HAP-1 (cell line): ENCODE measurements at places on chromosomes 1 and 21.
A peak's percentile ranks its signal among the peaks of the same experiment; 100 is the strongest.

- DNase-seq, result no peak
Measured at GRCh38 chr1:184673305-184673704, 81.4 kb downstream of the EDEM3 start.

GRCh38 chr1:67689267-67690017 lies 4.4 kb downstream of the GADD45A start:
- no peak for DNase-seq

GRCh38 chr1:211333906-211334305 lies 7.3 kb downstream of the TRAF5 start:
- no peak for DNase-seq

GRCh38 chr1:39822146-39822545 lies 33.5 kb upstream of the BMP8B start:
- DNase-seq, result no peak

DNA sequence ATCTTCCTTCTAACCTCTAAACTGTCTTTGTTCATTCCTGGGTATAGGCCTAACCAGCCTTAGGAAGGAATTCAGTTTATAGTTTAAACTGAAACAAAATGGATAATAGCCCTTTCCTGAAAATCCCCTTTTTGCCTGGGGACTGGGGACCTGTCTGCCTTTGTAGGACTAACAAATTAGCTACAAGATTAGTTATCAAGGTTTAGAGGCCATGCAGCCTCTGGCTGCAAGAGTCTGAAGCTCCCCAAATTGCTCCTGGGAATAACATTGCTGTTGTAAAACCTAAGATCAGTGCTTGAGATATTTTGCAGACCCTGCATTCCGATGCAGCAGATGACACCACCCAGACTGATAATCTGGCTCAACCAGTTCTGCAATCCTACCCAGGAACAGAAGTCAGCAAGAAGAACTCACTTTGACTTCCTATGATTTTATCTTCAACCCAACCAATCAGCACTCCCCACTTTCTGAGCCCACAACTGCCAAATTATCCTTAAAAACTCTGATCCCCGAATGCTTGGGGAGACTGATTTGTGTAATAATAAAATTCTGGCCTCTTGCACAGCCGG lies 96.6 kb upstream of the ETV3 start:
- DNase-seq, result no peak

DNA sequence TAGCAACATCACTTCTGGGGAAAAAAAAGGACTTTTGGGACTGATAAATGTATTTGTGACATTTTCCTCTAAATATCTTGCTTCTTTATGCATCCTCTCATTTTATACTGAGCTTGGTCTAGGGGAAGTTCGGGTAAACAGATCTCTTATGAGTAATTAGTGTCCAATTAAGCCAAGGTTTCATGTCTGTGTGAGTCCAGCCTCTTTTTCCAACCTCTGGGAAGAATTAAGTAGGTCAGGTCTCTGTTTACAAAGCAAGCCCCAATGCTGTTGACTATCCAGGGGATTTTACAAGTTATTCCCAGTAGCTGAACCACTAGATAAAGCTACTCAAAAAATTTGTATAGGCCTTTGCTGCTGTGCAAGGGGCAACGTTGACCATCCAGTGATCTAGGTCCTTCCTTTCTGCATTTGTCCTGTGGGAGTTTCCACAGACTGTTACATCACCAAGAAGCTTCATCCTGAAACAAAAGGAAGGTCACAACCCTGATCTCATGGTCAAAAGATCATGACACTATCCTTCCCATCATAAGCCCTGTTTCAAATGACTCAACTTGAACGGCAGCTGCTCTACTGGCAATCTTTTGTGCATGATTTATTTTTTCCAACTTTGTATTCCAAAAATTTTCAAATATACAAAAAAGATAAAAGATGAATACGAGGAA lies 74.3 kb downstream of the ETS2 start:
- DNase-seq, result no peak

GRCh38 chr21:29018540-29018939 lies 609 bp downstream of the RWDD2B start:
- DNase-seq, result no peak

- no peak for DNase-seq
Measured at GRCh38 chr1:206872139-206872538, 6.7 kb downstream of the IL20 start.

DNA sequence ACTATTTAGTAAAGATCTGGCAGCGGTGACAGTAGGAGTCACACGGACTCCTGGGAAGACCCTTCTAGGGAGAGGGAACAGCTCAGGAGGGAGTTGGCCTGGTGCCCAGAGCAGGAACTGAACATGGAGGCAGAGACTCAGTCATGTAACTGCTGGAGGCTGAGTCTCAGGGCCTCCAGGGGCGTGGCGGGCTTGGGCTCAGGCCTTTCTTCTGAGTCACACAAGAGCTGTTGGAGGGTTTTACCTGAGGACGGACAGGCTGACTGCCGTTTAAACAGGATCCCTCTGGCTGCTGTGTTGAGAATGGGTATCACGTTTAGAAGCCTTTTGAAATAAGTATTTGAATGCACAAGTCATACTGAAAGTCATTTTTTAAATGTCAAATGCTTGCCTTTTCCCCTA lies 7.2 kb upstream of the ETS2 start:
- peak; percentile 23 for DNase-seq

- peak; percentile 52 for DNase-seq
Measured at GRCh38 chr1:39711966-39712340, 20.7 kb upstream of the HPCAL4 start.

GRCh38 chr1:21329209-21329844 lies 39.1 kb upstream of the ECE1 start:
- DNase-seq, result no peak

- peak; percentile 64 for DNase-seq
Measured at GRCh38 chr21:38355992-38356781, 99.4 kb downstream of the KCNJ15 start.

- DNase-seq, result no peak
Measured at GRCh38 chr1:85133565-85134159, 67.2 kb downstream of the SYDE2 start.

DNA sequence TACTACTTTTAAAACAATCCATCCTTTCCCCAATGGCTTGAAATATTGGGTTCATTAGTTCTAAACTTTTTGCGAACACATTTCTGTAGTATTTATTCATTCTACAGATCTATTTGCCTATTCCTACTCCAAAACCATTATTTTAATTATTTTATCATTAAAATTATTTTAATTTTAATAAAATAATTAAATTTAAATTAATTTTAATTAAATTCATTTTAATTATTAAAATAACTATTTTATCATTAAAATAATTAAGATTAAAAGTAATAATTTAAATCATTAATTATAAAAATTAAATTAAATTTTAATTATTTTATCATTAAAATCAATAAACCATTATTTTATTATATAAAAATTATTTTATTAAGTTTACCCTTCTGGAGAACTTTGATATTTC lies 15.6 kb downstream of the EDEM3 start:
- DNase-seq, result no peak

DNA sequence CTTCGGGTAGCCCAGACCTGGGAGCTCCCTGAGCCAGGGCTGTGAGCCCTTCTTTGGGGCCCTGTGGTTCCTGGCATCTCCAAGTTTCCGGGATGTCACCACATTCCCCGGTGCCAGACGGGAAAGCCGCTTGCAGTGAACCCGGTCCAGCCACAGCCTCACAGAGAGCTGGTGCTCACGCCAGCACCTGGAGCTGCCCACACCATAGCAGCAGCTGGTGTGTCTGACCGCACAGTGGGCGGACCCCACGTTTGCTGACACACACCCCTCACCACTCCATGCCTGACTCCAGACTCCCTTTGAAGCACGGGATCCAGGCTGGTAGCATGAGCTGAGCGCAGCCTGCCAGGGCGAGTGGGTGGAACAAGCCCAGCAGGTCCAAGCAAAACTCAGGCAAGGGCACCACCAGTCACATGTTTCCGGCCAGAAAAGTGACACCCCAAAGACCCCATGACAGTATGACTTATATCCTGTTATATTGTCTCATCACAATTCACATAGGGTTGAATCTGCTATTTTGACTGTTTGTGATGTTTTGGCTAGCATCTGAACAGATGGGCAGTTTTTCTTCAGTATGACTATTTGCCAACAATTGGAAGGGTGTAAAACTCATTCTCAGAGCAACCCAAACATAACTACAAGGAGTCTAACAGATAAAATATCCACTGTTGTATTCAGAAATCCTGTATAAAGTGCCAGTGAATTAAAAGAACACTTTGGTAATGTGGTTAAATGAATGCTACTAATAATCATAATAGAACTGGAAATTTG lies 285.4 kb downstream of the SMYD3 start:
- no peak for DNase-seq
